ENCODE measurements at places on chromosomes 1 and 21.

DNA sequence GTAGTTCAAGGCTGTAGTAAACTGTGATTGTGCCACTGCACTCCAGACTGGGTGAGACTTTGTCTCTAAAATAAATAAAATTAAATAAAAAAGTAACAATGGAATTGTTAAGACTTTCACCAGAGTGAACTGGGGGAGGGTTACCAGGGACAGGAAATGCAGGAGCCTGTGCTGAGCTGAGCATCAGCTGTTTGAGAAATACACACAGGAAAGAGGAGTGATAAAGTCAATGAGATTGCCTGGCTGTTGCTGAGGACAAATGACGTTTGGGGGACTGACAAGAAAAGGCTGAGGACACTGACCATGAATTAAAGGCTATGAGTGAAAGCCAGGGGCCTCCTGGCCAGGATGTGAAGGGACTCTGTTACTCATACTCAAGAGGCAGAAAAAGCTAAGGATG is 226.3 kb downstream of the SETD4 start:
- no peak for DNase-seq

GRCh38 chr1:177800400-177801088 is 169.3 kb downstream of the SEC16B start:
- DNase-seq: no peak

DNA sequence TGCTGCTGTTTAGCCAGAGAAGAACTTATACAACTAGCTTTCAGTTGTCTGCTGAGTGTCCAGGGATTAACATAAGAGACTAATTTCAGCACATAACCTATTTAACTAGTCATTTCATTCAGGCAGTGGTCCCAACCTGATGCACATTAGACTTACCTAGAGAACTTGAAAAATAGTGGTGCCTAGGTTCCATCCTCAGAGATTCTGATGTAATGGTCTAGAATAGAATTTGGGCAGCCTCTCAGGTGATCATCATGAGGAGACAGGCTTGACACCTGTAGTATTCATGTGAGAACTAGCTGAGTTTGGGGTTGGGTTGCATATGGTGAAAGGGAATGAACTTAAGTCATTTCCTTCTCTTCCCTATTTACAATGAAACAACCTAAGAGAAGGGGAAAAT is 24.8 kb downstream of the CNST start:
- no peak for DNase-seq

DNA sequence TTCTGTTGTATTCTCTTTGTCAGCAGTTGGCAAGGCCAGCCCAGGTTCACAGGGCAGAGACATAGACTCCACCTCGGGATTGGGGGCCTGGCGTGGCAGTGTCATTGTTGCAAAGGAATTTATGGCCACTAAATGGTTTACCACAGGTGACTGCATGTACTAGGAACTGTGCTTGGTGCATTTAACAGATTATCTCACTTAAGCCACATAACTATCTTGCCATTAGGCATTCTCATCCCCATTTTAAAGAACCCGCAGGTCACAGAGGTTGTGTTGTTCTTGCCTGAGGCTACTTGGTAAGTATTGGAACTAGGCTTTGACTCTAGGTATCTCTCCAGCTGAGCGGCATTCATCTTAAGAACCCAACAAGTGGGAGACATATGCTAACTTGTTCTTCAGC is 9.7 kb downstream of the TLCD4 start:
- DNase-seq: no peak

DNA sequence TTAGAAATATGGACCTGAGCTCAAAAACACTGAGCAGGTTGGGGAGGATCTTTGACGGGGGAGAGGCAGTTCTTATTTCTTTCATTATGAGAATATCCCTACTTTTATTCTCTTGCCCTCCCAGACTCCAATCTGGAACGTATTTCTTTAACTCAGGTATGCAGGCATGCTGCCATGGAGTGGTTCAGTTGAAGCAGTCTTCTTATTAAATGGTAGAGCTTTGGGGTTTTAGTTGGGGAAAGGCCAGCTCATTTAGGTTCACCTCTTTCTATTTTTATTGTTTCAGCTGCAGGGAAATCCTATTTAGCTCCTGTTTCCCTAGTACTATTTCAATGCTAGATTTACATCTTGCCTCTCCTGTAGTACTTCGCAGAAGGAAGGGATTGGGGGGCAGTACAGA is 198.9 kb downstream of the TTLL7 start:
- DNase-seq: no peak

DNA sequence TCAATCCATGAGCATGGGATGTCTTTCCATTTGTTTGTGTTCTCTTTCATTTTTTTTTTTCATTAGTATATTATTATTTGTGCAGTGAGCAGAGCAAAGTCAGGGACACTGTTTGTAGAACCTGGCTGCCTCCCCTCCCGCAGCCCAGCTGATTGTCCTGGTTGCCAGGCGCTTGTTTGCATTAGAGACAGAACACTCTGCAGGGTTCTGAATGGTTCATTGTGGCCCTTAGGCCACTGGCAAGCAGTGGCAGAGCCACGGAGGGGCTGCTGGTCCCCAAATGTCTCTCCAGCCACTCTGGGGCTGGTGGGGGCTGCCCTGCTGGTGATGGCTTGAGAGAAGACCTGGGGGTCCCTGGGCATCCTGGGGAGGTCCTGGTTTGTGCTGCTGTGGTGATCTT is 29.0 kb downstream of the ETS2 start:
- no peak for DNase-seq

DNA sequence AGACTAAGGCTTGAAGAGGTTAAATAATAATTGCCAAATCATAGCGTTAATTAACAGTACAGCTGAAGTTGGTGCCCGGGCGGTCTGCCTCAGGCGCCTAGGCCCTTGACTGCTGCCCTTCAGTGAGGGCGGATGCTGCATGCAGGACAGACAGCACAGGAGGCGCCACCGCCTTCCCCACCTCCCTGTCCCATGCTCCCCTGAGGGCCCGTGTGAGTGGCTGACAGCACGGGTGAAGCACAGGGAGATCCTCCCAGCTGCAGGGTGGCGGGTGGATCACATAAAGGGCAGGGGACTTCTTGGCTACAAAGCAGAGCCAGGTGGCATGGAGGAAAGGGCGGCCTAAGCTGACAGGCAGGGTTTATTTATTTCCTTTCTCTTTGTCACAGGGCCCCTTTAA is 49.1 kb downstream of the DDX20 start:
- no peak for DNase-seq

DNA sequence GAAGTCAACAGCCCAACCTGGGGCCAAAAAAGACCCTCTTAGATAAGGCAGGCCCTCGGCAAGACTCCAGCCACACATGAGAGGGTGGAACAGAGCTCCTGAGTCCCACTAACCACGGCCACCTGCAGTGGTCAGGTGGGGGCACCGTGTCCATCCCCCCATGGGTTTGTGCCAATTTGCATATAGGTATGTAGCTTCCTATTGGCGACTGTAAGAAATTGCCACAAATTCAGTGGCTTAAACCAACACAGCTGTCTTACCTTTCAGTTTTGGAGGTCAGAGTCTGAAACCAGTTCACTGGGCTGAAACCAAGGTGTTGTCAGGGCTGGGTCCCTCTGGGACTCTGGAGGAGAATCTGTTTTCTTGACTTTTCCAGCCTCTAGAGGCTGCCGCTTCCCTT is 59.3 kb downstream of the COL18A1 start:
- DNase-seq: no peak

DNA sequence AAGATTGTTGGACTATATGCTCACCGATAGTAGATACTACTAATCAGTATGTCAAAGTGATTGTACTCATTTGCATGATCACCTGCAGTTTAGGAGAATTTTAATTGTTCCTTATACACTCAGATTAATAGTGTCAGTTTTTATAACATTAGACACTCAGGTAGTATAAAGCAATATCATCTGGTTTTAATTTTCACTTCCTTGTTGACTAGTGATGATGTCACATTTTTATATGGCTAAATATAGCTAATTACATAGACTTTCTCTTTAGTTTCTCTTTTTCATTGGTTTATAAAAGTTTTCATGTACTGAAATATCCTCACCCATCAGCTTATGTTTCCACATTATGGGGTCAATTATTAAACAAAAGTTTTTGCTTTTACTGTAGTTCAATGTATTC is 1332.4 kb upstream of the ADGRL2 start:
- no peak for DNase-seq

DNA sequence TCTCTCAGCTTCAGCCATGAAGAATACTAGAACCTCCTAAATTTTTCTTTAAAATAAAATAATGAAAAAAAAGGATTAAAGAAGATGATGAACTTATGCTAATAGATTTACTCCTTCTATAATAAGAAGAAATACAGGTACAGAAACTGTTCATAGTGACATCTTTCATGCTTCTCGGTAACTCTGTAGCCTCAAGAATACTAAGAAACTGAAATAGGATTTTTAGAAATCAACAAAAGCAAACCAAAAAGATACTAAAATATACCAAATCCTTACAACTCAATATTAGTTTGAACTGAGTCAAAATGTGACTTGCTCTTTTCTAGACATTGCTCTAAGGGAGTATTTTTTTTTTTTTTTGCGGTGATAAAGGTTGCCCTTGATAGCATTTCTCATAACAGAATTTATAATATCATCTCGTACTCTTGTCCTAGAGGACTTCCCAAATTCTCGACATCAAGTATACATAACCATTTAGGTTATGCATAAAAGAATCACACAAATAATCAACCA is 42.8 kb downstream of the ZZZ3 start:
- DNase-seq: no peak

DNA sequence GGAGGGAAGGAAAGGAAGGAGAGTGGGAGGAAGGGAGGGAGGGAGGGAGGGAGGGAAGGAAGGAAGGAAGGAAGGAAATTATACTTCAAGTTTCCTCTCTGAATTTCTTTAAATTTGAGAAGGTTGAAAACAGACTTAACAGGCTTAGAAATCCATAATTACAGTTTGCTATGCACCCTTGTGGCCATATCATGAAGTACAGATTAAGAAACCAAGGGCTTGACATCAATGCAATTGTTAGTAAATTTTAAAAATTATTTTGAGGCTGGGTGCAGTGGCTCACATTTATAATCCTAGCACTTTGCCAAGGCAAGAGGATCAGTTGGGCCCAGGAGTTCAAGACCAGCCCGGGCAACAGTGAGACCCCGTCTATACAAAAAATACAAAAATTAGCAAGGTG is 14.4 kb downstream of the ANP32E start:
- DNase-seq: no peak

DNA sequence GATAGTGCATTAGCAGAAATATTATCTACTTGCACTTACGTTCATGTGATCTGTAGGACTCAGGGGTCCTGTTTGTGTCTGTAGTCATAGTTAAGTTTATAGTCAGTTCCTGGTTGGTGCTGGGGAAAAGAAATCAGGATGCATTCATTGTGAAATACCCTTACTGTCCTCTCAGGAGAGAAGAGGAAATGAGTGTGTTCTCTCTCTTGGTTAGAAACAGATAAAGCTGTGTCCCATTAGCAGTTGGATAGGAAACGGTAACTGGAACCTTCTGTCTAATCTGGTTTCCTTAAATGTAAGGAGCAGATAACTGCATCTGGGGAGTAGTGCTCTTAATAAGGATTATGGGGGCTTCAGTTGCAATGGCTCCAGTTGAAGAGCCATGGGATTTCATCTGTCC is 8.9 kb downstream of the SDCCAG8 start:
- no peak for DNase-seq

DNA sequence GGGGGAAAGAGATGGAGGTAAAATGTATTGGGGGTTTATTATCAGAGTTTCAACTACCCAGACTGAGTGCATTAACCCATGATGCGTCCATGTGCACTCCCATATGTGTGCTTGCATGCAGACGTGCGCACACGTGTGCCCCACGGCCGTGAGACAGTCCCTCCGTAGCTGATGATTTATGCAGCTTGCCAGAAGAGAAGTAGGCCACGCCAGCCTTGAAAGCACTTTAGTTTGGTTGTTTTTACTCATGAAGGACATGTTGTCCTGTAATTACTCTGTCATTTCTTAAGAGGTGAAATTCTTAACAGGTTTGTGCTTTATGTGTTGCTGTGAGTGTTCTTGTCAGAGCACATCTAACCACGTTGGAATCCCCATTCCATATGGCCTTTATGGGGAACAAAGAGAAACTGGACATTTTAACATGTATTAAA is 467.8 kb downstream of the LMO4 start:
- no peak for DNase-seq

GRCh38 chr1:234525099-234525799 is 46.3 kb upstream of the TARBP1 start:
- DNase-seq: no peak

Data from mesenteric fat pad (tissue), 1 donor.